Caki2 (cell line): ENCODE measurements at places on chromosomes 5 and 9. TPM values are rescaled to one million over a fixed set of nuclear protein-coding genes. Genes with fewer than 3 reads are reported as not detected.

Gene SH2D3C
- total RNA-seq: not detected in 2 replicates

Gene SPATA31E1
- total RNA-seq: not detected in 2 replicates

Gene SHISAL2B
- not detected in 2 replicates for total RNA-seq

DNA sequence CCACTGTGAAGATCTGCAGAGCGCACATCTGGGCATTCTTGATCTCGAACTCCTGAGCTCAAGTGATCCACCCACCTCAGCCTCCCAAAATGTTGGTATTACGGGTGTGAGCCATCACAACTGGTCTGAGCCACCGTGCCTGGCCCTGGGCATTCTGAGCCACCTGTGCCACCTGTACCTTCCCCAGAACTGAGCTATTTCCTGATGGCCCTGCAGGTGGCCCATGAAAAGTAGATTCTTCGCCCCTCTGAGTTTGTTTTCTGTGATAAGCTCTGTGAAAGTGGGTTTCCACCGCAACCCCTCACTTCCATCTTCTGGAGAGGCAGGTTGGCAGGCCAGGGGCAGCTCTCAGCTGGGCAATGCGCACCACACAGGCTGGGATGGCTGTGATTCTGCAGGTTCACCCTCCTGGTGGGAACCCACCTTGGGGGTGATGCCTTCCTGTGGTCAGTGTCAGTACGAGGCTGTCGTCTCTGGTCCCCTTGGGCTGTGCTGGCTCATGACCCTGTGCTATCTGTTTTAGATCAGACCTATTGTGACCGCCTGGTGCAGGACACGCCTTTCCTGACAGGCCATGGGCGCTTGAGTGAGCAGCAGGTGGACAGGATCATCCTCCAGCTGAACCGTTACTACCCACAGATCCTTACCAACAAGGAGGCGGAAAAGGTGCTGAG is 11.3 kb downstream of the CARD19 start:
- no peak for DNase-seq

- no peak for DNase-seq
Measured at GRCh38 chr9:102975251-102975650, 19.9 kb upstream of the CYLC2 start.

- peak; percentile 73 for DNase-seq
Measured at GRCh38 chr5:115366223-115366622, 69.8 kb upstream of the CCDC112 start.

DNA sequence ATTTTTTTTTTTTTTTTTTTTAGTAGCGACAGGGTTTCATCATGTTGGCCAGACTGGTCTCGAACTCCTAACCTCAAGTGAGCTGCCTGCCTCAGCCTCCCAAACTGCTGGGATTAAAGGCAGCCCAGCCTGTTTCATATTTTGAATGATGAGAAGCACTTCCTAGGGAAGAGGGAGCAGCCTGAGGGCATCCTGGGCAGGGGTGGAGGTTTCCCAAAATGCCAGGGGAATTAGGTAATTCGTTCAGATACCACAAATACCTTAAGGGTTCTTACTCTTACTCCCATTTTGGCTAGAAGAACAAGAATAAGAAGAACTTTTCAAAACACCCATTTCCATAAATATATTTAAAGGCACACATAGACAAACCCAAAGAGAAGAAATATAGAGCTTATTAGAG is 29.5 kb upstream of the RAPGEF1 start:
- no peak for DNase-seq

DNA sequence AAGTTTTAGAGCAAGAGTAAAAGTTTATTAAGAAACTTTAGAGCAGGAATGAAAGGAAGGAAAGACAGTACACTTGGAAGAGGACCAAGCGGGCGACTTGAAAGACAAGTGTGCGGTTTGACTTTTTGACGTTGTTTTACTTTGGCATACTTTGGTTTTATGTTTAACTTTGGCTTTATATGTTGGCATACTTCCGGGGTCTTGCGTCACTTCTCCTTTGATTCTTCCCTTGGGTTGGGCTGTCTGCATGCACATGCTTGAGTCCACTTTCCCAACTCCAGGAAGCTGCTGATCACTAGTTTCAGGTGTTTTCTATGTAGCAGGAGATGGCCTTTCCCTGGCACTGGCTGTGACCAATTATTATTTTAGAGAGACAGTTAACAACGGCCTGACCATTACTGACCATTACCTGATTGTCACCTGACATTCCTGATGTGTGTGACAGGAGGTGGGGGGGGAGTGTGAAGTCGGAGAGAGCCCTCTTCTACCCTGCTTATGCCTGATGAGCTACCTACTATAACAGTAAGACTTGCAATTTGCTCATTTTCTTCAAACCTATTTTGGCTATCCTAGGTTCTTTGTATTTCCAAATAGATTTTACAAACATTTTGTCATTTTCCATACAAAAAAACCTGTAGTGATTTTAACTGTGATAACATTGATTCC is 45.5 kb downstream of the TNFSF8 start:
- peak; percentile 88 for DNase-seq

DNA sequence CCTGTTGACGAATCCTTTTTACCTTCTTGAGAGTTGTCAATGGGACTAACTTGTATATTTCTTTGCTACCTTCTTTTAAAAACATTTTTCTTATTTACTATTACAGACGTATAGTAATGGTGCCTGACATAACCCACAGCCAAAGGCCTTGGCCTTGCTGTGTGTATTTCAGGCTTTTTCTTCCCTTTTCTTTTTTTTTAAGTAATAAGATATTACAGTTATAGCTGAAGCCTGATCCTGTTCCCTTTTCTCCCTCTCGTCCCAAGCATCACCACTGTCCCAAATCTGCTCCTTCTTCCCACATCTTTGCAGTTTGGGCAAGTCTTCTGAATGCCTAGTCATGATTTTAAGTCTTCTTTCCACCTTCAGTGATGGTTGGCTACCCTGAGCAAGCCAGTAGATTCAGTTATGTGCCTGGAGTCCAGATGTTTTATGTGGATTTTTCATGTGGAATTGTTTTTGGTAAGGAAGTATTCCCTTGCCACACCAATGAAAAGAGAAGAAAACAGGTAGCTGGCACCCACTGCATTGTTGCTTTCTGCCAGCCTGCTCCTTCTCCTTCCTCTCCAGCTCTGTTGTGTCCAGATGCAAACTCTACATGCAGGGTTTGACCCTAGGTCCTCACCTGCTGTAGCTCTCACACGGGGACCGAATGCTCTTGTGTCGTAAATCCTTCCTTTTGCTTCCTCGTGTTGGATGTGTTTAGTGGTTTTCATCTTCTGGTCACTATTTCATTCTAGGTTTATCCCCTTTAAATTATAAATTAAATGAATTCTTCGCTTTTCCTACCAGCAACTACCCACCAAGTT is 26.5 kb downstream of the ABL1 start:
- no peak for DNase-seq

DNA sequence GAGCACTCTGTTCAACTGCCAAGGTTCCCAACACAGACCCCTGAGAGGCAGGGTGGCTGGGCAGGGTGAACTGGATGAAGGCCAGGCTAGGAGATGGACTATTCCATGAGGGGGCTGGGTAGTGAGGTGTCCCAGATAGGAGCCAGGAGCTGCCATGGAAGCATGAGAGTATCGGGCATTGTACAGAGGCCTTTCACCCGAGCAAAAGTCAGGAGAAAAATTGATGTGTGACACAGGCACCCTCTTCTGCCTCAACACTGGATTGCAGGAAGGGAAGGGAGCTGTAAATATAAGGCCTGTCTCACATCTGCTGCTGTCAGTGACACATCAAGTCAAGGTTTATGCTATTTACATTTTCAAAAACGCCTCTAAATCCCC is 74.6 kb downstream of the UBAP1 start:
- DNase-seq: peak; percentile 60

GRCh38 chr9:31916591-31917241 is 467.7 kb upstream of the ACO1 start:
- no peak for DNase-seq

DNA sequence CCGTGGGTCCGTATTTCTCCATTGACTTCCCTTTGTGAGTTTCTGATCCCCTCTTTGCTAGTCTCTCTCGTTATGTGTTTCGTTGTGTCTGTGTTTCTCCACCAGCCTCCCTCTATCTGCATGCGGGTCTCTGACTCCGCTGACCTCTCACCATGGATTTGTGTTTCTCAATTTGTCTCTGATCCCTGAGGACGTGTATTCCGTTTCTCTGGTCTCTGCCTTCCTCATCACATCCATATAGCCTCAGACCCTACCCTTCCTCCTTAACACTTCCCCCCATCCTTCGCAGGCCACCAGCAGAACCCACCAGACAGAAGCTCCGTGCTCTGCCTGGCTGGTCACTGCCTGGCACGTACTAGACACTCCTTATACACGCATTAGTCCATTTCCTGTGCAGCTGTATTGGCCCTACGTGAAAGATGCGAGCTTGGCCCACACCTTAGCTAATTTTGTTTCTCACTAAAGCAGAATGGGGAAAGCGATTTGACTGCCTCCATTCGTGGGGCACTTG is 631 bp downstream of the B4GALT7 start:
- no peak for DNase-seq

DNA sequence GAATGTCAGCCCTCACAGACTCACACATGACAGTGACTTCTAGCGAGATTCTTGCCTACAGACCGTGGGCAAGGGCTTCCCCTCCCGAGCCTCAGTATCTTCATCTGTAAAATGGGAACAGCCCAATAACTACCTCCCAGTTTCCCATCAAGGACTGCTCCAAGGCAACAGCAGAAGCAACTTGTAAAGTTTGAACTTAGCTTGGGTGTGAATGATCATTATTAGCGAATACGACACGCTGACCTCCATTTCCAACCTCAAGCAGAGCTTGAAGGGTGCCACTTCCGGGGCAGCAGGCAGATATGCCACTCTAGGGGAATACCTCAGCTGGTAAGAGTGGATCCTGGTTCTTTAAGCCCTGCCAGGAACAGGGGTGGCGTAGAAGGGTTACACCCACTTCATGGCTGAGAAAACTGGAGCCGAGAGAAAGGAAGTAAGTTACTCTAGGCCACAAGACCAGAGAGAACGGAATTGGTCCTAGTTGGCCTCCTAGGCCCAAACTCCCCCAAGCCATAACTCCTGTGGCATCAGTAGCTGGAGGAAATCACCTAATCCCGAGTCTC is 2.0 kb downstream of the RNF44 start:
- DNase-seq: peak; percentile 63

GRCh38 chr5:78213799-78214198 is 80.7 kb downstream of the AP3B1 start:
- no peak for DNase-seq

DNA sequence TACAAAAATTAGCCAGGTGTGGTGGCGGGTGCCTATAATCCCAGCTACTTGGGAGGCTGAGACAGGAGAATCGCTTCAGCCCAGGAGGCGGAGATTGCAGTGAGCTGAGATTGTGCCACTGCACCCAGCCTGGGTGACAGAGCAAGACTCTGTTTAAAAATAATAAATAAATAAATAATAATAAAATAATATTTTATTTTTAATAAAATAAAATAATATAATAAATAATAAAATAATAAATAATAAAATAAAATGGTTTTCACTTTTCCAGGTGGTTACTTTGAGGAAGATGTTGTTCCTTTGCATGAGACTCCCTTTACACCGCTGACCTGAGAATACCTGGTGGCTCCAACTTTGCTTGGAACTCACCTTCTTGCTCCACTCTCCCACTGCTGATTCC is 82.8 kb downstream of the RCL1 start:
- no peak for DNase-seq

- no peak for DNase-seq
Measured at GRCh38 chr9:72786948-72787347, 165.9 kb downstream of the ALDH1A1 start.

DNA sequence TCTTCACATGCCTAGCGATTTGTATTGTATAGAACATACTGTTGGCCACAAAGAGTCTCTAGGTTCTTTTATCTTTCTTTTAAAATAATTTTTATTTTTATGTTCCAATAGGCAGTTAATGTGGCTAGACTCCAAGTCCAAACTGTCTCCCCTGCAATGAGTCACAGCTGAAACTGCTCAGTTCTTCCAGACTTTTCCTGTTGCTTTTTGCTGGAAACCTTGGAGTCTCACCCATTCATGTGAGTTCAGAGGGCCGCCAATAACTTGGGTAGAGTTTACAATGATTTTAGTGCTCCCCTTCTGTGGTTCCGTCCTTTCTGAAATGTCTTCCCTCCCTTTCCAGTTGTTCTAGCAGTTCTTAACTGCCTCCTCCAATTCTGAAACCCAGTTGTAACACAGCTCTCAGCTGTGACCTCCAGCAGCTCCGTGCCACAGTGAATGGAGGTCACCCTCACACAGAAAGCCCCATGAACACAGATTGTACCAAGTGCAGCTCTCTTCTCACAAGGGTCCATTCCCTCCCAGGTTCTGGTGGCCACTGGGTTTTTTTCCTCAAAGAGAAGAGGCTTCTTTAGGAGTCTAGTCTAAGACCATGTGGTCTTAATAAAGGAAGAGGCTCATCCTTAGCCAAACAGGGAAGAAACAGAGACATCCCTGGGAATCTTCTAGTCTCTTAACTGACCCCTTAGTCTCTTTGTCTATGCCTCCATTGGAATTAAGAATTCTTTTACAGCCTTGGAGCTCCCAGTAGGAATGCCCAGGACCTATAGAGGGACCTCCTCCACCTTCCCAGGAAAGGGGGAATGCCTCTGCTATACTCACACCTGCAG is 198.5 kb downstream of the SPOCK1 start:
- no peak for DNase-seq

DNA sequence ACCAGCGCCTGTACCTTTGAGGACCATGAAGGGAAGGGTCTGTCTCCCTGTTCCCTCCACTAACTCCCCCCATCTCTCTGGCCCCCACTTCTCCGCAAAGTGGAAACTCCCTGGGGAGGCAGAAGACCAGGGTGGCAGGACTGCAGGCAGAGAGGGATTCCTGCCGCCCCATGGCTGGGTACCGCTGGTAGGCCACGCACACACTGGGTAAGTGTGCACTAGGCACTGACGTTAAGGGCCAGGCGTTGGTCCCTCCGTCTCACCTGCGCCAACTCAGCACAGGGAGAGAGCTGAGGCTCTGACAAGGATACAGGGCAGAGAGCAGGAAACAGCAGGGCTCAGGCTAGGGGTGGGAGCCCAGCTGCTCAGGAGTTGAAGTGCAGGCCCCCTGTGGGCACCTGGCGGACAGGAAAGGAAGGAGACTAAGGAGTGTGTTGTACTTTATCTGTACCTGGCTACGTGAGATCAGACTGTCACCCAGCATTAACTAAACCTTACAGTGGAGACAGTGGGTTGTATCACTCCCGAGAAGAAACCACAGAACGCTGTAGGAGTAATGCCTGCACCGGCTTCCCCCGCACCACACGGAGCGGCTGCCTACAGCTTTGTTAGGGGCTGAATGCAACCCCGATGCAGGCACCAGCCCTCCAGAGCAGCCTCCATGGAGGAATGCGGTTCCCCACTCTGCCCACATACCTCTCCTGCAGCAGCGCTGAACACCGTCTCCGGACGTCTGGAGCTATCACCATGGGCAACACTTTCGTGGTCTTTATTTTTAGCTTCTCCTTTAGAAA is 34.2 kb upstream of the CLPTM1L start:
- no peak for DNase-seq

DNA sequence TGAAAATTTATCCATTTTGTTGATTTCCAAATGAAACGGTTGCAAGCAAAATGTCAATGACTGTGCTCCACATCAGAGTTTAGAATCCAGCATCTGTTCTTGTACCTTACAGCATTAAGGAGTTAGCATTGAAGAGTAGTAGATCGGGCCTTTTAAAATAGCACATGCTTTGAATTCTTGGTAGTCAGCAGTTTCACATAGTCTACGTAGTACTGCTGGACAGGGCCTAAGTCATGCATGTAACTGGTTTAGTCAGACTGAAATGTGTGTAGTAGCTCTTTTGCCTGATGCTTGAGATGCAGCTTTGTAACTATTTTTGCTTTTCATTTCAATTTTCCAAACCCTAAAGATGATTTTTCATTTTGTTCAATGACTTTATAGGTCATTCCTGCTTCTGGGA is 19.8 kb downstream of the LECT2 start:
- no peak for DNase-seq

GRCh38 chr5:126752081-126752785 is 24.7 kb upstream of the LMNB1 start:
- DNase-seq: no peak

- no peak for DNase-seq
Measured at GRCh38 chr9:17068671-17069070, 66.2 kb upstream of the CNTLN start.
